Suprapubic skin (tissue), 4 donors: ENCODE measurements at places on chromosomes 5 and 9.

DNA sequence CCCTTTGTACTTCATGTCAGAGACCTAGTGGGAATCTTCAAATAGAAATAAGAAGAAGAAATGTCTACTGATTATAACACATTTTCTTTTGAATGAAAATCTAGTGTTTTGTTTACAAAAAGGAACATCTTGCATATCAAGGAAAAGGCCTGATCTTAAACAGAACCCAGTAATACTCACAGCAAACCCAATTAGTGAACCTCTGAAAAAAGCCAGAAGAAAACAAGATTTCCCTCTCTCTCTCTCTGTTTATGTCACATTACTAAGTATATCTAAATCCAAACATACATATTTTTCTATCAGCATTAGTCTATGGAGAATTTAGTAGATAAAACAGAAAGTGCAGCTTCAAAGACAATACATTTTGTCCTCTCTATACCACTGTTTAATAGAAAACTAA lies 457.9 kb downstream of the NR2F1-AS1 start:
- no peaks in the 10 kb centered on the region for H3K27me3 ChIP-seq
- H3K4me1 ChIP-seq: no peaks in the 10 kb centered on the region
- no peaks in the 10 kb centered on the region for H3K36me3 ChIP-seq
- no peak for DNase-seq
- H3K4me3 ChIP-seq: no peak overlapping the region

GRCh38 chr9:128497824-128498610 lies 6.5 kb upstream of the GLE1 start:
- H3K4me1 ChIP-seq: peaks cover 12% of the 10 kb centered on the region
- H3K27ac ChIP-seq: no peak overlapping the region
- no peak overlapping the region for H3K4me3 ChIP-seq

DNA sequence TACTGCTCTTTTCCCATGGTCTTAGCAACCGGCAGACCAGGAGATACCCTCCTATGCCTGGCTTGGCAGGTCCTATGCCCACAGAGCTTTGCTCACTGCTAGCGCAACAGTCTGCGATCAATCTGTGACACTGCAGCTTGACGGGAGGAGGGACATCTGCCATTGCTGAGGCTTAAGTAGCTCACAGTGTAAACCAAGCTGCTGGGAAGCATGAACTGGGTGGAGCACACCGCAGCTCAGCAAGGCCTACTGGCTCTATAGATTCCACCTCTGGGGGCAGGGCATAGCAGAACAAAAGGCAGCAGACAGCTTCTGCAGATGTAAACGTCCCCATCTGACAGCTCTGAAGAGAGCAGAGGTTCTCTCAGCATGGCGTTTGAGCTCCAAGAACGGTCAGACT lies 40.4 kb downstream of the MCTP1 start:
- DNase-seq: no peak
- no peaks in the 10 kb centered on the region for H3K36me3 ChIP-seq
- H3K27me3 ChIP-seq: no peaks in the 10 kb centered on the region

DNA sequence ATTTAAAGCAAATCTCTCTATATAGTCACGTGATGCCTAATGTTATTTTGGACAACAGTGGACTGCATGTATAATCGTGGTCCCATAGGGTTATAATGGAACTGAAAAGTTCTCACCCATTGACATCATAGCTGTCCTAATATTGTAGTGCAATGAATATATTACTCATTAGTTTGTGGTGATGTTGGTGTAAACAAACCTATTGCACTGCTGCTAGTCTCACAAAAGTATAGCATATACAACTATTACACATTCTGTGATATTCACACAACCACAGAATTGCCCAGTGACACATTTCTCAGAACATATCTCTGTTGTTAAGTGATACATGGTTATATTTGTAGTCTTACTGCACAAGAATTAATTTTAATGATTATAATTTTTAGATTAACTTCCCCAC lies 37.7 kb downstream of the IPO11 start:
- H3K4me1 ChIP-seq: no peaks in the 10 kb centered on the region
- DNase-seq: no peak
